ENCODE measurements at places on chromosomes 12 and 14.

DNA sequence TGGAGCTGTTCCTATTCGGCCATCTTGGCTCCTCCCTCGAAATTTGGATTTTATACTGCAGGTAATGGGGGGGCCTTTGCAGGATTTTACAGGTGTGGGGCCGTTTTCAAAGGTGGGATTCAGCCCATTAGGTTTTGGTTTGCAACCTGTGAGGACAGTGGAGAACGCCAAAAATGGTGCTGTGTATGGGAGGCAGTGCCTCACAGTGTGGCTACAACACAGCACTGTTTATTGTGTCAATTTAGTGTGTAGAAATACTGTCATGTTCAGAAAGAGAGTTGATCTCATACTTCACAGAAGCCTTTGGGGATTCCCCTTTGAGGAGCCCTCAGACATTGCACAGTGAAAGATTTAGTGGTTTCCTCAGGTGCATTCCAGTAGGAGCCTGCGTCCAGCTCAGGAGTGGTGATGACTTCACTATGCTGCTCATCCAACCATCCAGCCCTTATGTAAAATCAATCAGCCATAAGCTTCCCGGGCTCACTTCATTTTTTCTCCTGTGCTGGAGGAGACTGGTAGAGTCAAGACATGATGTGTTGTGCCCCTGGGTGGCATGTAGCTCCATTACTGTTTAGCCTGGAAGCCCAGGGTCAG, 92.7 kb upstream of the PRMT8 start:
- DNase-seq, result no peak

- no peak for DNase-seq
These were observed 1.8 kb downstream of the C1R start for GRCh38 chr12:7090222-7090998.

DNA sequence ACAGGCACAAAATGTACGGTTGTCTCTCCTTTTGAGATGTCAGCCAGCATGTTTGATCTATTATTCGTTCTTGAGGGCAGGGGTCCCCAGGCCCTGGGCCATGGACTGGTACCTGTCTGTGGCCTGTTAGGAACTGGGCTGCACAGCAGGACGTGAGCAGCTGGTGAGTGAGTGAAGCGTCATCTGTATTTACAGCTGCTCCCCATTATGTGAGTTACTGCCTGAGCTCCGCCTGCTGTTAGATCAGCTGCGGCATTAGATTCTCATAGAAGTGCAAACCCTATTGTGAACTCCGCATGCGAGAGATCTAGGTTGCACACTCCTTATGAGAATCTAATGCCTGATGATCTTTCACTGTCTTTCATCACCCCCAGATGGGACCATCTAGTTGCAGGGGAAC, 41.4 kb upstream of the SCN8A start:
- no peak for DNase-seq

DNA sequence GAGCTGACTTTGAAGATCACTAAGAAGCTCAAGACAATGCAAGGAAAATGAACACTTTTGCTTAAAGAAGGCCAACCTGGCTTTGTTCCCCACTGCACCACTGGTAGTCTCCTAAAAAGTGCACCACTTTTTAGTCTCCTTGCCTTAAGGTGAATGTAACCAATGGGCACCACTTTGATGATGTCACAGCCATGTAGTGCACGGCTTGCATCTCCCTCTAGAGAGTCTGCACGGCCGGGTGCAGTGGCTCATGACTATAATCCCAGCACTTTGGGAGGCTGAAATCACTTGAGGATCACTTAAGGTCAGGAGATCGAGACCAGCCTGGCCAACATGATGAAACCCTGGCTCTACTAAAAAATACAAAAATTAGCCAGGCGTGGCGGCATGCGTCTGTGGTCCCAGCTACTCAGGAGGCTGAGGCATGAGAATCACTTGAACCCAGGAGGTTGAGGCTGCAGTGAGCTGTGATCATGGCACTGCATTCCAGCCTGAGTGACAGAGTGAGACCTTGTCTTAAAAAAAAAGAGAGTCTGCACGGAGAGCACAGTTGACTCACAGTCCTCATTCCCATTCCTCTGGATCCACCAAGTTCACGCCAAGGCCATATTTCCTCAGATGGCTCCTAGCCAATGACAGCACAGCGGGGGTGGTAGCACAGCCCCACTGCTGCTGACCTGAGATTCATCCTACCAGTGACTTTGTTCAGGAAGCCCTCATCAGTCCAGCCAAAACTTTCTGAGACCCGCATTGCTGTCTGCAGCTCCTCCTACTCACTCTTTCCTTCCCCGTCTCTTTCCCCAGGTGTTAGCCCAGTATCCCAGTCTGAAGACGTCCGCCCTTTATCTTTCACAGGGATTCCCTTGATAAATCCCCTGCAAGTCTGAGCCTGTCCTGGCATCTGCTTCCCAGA, 16.5 kb upstream of the IFT81 start:
- DNase-seq, result no peak

- DNase-seq, result no peak
These were observed 49.5 kb downstream of the SEL1L start for GRCh38 chr14:81484120-81484519.

- no peak for DNase-seq
These were observed 923.1 kb upstream of the MDGA2 start for GRCh38 chr14:48598458-48598857.

DNA sequence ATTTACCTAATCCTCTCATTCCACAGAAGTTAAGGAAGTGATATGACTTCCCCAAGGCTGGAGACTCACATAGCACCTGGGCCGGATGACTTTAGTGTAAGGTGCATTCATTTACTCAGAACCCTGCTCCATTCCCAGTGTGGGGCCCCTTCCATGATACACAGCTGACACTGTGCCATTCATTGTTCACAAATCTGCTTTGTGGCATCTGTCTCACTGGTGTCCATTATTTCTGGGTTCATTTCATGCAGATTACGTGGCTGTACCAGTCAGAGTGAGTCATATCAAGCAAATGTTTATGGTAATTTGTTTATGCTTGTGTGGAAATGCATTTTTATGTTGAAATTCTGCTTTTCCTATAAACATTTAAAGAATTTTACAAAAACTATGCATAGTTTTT, 5.2 kb downstream of the ANO4 start:
- no peak for DNase-seq

DNA sequence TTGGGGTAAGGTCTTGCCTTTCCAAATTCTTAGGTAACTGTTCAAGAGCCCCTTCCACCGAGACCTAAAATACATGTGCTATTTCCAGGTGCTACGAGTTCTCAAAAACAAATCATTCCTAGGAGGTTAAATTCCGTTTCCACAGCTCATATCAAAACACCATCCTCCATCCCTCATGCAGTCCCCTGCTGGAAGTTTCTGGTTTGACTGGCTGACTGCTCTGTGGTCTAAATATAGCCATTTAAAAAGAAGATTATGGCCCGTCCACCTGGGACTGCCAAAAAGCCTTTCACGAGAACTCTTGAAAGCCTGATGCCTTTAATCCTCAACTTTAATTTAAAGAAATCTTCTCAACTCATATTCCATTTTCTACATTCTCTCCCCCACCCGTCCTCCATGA, 201.5 kb upstream of the MYL2 start:
- no peak for DNase-seq
